ENCODE measurements at places on chromosomes 12 and 14.

GRCh38 chr12:30707613-30708342 lies 12.1 kb upstream of the IPO8 start:
- DNase-seq: no peak

- DNase-seq: no peak
Measured at GRCh38 chr12:121565076-121565475, 15.7 kb downstream of the KDM2B start.

DNA sequence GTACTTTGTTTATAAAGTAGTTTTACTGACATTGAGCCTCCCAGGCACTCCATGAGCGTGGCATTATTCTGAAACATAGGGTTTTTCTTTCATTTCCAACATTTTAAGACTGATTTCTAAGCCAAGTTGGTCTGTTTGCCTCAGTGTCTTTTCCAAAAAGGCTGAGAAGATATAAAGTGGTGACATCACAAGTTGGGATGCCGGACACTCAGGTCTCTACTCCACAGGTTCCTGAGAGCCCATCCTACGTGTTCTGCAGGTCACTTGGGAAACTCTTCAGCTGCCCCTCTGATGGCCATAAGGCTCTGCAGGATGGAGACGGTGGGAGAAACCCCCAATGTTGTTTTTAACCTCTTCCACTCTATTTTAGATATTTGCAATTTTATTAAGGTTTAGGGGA lies 6.0 kb downstream of the RFX4 start:
- no peak for DNase-seq

GRCh38 chr12:101877806-101878242 lies 444 bp downstream of the DRAM1 start:
- DNase-seq: no peak

DNA sequence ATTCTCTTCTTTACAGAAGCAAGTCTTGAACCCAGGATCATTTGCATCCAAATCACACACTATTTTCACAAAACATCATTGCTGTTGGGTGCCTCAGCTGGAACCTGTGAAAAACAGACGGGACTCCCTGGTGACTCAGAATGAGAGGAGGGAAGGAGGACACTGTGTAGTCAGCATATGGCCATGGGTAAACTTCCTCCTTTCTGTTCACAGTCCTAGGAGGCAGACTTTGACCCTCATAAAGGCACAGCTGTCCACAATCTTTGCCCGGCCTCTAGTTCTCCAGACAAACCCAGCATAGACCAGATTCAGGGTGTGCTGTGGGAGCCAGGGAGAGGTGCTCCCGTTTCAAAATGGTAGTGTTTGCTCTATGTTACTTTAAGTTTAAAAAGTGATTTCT lies 62.0 kb downstream of the DYRK2 start:
- no peak for DNase-seq

- no peak for DNase-seq
Measured at GRCh38 chr12:51773145-51773869, 75.2 kb downstream of the FIGNL2 start.

- DNase-seq: no peak
Measured at GRCh38 chr12:89327486-89328094, 24.7 kb downstream of the DUSP6 start.
